ENCODE measurements at places on chromosomes 12 and 14.

GRCh38 chr14:39266525-39266870, 32.8 kb downstream of the MIA2 start:
- peak; percentile 67 for DNase-seq

GRCh38 chr14:31787377-31787776, 226.2 kb downstream of the NUBPL start:
- no peak for DNase-seq

DNA sequence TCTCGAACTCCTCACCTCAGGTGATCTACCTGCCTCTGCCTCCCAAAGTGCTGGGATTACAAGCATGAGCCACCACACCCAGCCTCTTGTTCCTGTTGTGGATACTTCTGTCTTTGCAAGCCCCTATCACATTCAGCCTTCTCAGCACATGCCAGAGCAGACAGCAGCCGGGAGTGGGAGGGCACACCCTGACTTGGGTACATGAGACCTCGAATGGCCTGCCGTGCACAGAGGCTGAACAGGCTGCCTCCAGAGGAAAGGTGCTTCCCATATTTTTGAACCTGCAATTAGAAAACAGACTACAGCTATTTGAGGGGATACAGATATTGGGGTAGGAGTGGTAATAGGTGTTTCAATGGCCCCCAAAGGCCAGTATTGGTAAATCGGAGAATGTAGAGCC, 307.3 kb upstream of the DIO3 start:
- DNase-seq = no peak

GRCh38 chr12:73159954-73160353, 887.8 kb downstream of the TRHDE start:
- DNase-seq = no peak

DNA sequence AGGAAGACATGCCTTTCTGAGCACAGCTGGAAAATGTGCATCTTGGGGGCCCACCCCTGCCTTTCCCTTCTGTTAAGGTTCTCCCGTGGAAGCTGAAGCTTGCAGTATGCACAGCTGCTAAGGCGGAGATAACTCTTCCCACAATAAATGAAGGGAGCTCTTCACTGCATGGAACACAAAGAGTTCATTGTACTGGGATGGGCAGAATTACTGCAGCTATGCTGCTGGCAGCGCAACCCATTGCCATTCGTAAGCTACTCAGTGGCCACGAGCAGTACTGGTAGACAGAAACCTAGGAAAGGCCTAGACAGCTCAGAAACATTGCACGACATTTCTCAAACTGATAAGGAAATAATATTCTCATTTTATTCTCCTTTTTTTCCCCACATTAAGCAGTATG, 310.2 kb downstream of the MDGA2 start:
- no peak for DNase-seq

- no peak for DNase-seq
These were observed 39.6 kb downstream of the WIF1 start for GRCh38 chr12:65081496-65081895.

- no peak for DNase-seq
These were observed 45.2 kb upstream of the TUNAR start for GRCh38 chr14:95831468-95831867.

- peak; percentile 84 for DNase-seq
These were observed 386.8 kb downstream of the BCAT1 start for GRCh38 chr12:24561882-24562770.

DNA sequence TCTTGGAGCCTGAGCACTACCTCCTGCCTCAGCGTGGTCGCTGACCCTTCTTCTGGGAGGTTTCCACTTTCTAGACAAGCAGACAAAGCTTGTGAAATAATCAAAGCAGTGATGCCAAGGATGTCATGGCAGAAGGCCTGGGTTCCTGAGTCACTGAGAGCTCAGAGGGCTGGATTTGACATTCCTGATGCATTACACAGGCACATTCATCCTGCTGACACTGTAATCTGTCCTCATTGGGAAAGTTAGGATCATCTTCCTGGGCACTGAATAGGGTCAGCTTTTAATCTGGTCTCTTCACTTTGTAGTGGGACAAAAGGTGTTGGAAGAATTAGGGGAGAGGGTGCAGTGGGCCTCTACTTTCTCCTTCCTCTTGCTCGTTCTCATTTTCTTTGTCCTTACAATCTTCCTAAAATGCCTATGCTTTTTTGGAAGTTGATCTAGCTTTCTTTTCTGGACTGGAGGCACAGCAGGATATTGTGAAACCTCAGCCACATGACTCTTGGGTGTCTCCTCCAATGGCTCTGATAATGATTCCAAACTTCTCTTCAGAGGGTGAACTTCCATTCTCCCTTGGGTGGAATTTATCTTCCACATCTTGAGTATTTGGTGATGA, 29.6 kb downstream of the EEA1 start:
- no peak for DNase-seq

DNA sequence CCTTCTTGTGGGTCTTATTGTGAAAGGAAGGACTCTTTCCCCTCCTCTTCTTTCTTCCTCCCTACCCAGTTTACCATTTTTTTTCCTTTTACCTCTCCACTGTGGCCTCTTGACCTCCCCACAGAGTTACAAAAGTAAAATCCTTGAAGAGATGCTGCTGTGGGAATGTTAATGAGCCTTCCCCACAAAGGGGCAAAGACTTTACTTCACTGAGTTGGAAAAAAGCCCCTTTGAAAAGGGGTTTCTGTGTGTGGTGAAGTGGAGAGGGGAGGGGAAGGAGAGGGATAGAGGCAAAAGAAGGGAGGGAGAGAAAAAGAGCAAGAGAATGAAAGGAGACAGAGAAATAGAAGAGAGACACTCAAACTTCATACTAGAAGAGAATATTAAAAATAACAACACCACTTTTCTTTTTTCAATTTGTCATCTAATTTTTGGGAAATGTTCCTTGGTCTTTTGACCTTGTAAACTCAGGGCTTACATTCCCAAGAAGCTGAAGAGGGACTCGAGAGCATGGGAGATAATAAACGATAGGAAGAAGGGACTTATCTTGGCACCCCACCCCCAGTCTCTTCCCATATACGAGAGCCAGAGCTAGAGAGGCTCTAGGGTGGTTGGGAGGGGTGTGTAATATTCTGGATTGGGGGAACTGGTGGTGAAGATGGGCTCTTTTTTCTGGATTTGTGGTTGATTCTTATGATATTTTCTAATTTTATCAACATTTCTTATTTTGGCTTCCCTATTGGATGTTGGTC, 13.2 kb upstream of the SALL2 start:
- DNase-seq = no peak

- DNase-seq = no peak
These were observed 166.3 kb downstream of the KIF26A start for GRCh38 chr14:104304451-104305351.

DNA sequence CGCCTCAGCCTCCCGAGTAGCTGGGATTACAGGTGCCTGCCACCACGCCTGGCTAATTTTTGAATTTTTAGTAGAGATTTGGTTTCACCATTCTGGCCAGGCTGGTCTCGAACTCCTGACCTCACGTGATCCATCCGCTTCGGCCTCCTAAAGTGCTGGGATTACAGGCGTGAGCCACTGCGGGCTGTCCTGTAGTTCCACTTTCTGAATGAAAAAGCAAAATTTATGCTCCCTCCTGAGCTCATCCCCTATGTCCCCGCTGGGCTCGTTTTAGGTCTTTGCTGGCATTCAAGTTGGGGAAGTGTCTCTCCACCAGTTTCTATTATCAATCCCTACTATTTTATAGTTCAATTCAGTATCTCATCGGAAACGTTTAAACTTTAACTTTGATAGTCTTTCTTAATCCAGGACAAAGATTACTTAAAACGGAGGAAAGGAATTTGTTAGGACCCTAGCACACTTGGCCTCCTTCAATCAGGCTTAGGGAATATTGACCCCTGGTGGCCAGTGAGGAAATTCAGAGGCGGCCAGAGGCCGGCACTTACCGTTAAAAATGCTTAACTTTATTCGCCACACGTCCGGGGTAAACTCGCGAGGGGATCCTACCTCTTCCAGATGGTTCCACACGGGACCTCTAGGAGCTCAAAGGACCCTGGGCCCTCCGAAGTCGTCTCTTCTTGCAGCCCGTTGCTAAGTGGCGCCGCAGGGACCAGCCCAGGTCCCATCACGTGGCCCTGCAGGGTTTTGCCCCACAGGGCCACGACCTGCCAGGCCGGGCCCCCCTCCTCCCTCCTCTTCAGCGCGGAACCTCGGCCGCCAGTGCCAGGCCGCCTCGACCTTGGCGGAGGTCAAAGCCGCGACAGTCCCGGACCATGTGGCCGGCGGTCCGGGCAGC, 11.4 kb upstream of the DNAL1 start:
- peak; percentile 79 for DNase-seq

- no peak for DNase-seq
These were observed 381 bp downstream of the YY1 start for GRCh38 chr14:100239211-100239839.

- no peak for DNase-seq
These were observed 21.8 kb downstream of the WDHD1 start for GRCh38 chr14:55005071-55005470.

DNA sequence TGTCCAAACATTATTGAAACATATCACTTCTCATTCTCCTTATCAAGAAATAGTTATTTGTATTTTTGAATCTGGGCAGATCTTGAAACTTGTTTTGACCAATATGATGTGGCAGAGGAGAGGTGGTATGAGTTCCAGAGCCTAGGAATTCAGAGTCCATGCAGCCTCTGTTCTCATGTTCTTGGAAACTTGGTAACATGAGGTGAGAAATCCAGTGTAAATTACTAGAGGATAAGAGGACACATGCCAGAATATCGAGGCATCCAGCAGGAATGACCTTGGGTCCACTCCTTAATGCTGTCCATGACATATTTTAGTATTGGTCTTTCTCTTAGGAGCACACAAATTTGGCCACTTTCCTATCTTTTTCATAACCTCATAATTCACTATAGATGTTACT, 1374.6 kb downstream of the FSCB start:
- no peak for DNase-seq

- no peak for DNase-seq
These were observed 110.5 kb downstream of the SCARB1 start for GRCh38 chr12:124753228-124753591.

- no peak for DNase-seq
These were observed 67.2 kb downstream of the BTG1 start for GRCh38 chr12:92078167-92079053.

GRCh38 chr14:75881994-75882393, 99.8 kb downstream of the TGFB3 start:
- DNase-seq = no peak

DNA sequence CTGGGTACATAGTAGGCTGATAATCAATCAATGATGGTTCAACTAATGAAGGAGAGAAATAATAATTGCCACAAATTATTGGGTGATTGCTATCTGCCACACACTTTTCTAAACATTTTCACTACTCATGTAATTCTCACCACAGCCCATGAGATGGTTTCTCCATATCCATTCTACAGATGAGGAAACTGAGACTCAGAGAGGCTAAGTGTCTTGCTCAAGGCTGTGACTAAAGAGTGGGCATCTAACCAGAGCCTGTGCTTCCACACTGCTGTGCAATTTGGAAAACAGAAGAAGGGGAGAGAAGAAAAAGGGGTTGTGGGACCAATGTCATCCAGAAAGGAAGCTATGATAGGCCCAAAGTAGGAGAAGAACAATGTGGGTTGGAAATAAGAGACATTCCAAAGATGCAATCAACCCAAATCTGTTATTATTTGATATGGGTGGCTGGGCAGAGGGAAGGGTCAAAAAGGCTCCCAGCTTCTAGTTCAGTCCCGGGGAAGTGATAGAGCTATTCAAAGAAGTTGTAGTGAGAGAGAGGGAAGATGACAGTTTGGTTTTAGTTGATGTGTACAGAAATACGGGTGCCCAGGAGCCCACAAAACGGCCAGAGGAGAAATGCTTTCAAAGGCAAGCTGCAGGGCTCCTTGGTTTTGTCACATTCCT, 483 bp upstream of the NR1H4 start:
- no peak for DNase-seq

GRCh38 chr12:114626-115211, 48.2 kb downstream of the IQSEC3 start:
- DNase-seq = no peak

GRCh38 chr12:54654926-54655325, 6.8 kb upstream of the DCD start:
- no peak for DNase-seq

DNA sequence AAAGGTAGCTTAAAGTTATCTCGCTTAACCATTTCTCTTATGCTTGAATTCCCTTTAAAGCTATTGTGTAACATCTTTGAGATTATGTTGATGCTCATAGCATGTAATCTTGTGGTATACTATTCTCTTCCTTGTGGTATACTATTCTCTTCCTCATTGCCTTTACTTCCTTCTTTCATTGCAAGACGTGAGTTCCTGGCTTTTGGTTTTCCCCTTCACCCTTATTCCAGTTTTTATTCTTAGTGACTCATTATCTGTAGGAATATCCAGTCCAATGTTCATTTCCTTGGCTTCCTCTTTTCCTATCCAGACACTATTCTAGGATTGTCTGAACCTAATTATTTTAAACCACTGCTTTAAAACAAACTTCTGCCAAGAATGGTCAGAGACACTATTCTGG, 564.0 kb downstream of the CCER1 start:
- no peak for DNase-seq

- DNase-seq = no peak
These were observed 20.2 kb upstream of the CHGA start for GRCh38 chr14:92902726-92903125.

GRCh38 chr14:100767788-100768536, 41.3 kb downstream of the DLK1 start:
- no peak for DNase-seq

- no peak for DNase-seq
These were observed 71.6 kb upstream of the MDGA2 start for GRCh38 chr14:47746986-47747385.

DNA sequence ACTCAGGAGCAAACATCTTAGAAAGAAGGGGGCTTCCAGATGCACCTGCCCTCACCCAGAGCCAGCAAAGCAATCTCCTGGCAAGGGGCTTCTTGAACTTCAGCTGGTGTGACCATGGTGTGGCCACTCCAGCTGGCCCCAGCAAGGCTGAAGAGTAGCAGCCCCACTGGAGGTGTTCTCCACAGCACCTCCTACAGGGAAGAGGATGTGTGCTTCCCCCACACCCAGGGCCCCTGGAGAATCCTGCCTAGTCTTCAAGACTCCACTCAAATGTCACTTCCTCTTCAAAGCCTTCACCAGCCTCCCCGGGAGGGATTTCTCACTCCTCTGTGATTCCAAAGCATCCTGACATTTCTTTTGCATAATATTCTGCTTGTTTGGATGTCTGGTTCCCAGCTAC, 8.5 kb downstream of the RAB15 start:
- DNase-seq = no peak

DNA sequence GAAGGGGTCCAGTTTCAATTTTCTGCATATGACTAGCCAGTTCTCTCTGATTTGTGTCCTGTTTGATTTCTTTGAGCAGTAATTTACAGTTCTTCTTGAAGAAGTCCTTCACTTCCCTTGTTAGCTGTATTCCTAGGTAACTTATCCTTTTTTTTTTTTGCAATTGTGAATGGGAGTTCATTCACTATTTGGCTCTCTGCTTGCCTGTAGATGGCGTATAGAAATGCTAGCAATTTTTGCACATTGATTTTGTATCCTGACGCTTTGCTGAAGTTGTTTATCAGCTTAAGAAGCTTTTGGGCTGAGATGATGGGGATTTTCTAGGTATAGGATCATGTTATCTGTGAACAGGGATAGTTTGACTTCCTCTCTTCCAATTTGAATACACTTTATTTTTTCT, 77.6 kb upstream of the NID2 start:
- DNase-seq = no peak
